ENCODE measurements at places on chromosomes 4 and X. TPM values are rescaled to one million over a fixed set of nuclear protein-coding genes. Genes with fewer than 3 reads are reported as not detected.

The FAM184B gene
- not detected for total RNA-seq

DNA sequence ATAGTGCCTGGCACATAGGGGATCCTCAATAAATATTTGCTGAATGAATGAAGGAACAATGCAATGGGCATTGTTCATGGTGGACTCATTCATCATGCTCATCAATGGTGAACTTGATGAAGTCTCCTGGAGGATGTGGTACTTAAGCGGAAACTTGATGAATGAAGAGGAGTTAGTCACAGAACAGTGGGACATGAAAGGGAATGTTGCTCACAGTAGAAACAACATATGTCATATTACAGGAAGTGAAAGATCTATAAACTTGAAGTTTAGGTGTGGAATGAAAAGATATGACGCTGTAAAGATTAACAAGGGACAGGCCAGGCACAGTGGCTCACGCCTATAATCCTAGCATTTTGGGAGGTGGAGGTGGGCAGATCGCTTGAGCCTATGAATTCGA lies 224.1 kb downstream of the PPP3CA start:
- H3K4me3 ChIP-seq = no peak overlapping the region
- no peak for DNase-seq
- no peaks in the 10 kb centered on the region for H3K36me3 ChIP-seq
- no peaks in the 10 kb centered on the region for H3K27me3 ChIP-seq
- no peaks in the 10 kb centered on the region for H3K4me1 ChIP-seq

DNA sequence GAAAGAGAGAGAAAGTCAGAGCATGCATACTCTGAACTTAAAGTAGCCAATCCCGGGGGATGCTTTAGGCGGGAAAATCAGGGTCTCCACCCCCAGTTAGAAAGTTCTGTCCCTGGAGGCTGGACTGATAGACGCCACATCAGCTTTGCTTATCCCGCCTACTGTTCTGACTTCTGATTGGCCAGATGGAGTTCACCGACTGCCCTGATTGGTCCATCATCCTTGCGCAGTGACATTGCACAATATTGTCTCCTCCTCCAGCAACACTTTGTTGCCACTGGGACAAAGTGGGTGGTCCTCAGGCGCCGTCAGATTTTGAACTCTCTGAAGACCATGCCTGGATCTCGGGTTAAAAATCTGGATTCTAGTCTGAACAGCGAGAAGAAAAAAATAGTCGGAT lies 50.3 kb downstream of the SSX3 start:
- H3K4me3 ChIP-seq = no peak overlapping the region
- H3K27me3 ChIP-seq = no peaks in the 10 kb centered on the region
- no peak for DNase-seq
- H3K4me1 ChIP-seq = no peaks in the 10 kb centered on the region

DNA sequence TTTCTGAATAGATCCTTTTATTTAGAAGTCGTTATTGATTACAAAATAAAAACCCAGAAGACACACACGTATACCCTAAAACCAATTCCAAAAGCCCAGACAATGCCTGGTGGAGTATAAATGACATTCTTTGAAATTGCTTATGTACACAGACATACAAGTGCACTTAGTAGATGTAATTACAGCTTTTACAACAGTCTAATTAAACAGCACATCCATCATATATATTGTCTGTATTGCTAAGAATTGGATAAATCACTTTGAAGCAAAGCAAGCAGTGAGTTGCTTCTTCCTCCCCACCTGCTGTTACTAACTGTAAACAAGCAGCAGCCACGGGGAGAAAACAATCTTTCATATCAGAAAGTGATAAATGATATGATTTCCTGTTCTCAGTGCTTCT lies 645.7 kb downstream of the TLL1 start:
- no peak for DNase-seq
- no peak overlapping the region for H3K4me3 ChIP-seq
- no peaks in the 10 kb centered on the region for H3K4me1 ChIP-seq
- H3K27me3 ChIP-seq = no peaks in the 10 kb centered on the region
- H3K36me3 ChIP-seq = no peaks in the 10 kb centered on the region
- H3K27ac ChIP-seq = no peak overlapping the region

DNA sequence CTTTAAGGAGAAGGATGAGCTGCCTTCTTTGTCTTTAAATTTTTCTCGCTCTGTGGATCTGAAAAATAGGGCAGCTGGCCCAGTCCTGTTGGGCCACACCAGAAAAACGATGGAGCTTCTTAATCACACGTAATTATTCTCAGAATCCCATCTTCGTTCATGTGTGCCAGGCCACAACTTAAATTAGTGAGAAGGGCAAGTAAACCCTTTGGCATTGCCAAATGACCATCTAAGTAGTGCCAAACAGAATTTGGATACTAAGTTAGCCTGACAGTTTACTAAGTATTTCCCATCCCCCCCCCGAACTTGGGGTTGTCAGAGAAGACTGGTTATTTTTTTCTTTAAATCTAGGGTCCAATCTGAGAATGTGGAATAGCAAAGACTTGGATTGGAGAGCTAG lies 62.0 kb downstream of the CASP3 start:
- H3K36me3 ChIP-seq = no peaks in the 10 kb centered on the region
- H3K4me1 ChIP-seq = no peaks in the 10 kb centered on the region
- H3K4me3 ChIP-seq = no peak overlapping the region
- no peak for DNase-seq
- no peaks in the 10 kb centered on the region for H3K27me3 ChIP-seq
